ENCODE measurements at places on chromosomes 12 and 14.
A peak's percentile ranks its signal among the peaks of the same experiment; 100 is the strongest.

GRCh38 chr12:38137716-38138115, 178.9 kb upstream of the ALG10B start:
- no peak for DNase-seq

DNA sequence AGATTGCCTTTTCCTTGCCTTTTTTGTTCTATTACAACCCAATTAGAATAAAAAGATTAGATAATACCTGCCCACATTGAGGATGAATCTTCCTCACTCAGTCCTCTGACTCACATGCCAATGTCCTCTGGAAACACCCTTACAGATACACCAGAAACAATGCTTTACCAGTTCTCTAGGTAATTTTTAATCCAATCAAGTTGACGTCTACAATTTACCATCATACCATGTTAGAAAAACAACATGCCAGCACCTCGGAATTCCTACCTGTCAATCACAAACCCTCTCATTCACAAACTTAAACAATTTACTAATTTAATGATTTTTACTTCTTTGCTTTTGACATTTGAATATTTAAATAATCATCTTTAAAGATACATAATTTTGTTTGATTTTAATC, 953.8 kb downstream of the TRHDE start:
- DNase-seq, result no peak

GRCh38 chr12:100331871-100332270, 25.0 kb upstream of the SLC17A8 start:
- DNase-seq, result no peak

DNA sequence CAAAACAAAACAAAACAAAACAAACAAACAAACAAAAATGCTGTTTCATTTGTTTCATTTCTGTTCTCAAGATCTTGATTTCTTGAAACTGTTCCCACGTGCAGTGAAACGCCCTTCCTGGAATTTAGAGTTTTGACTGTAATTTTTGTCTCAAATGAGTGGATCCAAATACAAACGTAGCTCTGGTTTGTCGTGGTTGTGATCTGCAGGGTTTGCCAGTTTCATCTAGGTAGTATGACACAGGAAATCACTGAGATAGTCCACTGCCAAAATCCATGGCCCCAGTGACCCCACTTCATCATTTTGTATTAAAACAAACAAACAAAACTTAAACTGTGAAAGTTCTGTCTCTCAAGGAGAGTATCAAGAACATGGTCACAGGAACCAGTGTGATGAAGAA, 838.6 kb downstream of the BCL11B start:
- DNase-seq, result no peak

- peak; percentile 88 for DNase-seq
Measured at GRCh38 chr14:99758121-99758821, 34.9 kb upstream of the EML1 start.

DNA sequence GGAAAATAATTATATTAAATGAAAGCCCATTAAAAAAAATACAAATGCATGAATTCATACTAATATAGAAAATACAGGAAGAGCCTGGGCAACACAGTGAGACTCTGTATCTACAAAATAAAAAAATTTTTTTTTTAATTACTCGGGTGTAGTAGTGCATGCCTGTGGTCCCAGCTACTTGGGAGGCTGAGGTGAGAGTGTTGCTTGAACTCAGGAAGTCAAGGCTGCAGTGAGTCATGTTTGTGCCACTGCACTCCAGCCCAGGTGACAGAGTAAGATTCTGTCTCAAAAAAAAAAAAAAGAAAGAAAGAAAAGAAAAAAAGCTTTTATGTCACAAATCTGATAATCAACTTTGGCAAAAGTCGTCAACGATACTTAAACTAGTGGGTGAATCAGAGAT, 80.6 kb upstream of the PLEKHA5 start:
- DNase-seq, result no peak

DNA sequence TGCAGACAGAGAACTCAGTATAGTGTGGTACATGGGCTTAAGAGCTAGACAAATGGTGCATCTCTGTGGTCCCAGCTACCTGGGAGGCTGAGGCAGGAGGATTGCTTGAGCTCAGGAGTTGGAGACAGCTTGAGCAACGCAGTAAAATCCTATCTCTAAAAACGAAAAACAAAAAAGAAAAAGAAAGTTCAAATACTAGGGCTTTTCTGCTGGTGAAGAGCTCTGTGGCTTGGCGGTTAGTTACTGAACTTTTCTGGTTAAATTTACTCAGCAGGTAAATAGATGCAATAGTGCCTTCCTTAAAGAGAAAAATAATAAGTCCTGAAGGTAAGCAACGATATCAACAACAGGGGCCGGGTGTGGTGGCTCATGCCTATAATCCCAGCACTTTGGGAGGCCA, 31.4 kb upstream of the RAP1B start:
- DNase-seq, result no peak

DNA sequence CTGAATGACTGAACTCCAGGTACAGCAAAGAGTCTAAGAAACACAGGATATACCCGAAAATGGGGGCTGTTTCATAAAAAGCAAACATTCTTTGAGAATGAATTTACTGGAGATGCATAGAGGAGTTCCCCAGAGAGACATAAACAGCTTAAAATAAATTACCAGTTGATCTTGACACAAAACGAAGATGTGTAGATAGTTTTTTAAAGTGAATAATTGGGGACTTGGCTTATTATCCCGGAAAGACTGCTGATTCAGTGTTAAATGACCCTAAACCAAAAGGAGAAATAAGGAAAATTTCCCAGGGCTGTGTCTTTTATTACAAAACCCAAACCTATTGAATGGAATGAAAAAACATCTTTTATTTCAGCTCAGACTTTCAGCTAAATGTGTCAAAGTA, 1052.8 kb upstream of the TMEM132C start:
- DNase-seq, result no peak

GRCh38 chr12:122730215-122731014, at the start of gene HCAR1:
TSS of gene HCAR1 (minus strand) at chr12:122730844. CDS start at chr12:122730339, 505 bp downstream.
- no peak for DNase-seq

Data from BJ (cell line).